ENCODE measurements at places on chromosomes 12 and 14. TPM values are rescaled to one million over a fixed set of nuclear protein-coding genes. Genes with fewer than 3 reads are reported as not detected.

Gene ABHD12B
- total RNA-seq, result not detected

Gene TAS2R9
- not detected for total RNA-seq

Gene PIWIL1
- total RNA-seq, result not detected

- no peaks in the 10 kb centered on the region for H3K36me3 ChIP-seq
- no peaks in the 10 kb centered on the region for H3K4me1 ChIP-seq
- no peak overlapping the region for H3K4me3 ChIP-seq
- no peak overlapping the region for H3K27ac ChIP-seq
Measured at GRCh38 chr12:128592220-128592744, 231.5 kb downstream of the SLC15A4 start.

DNA sequence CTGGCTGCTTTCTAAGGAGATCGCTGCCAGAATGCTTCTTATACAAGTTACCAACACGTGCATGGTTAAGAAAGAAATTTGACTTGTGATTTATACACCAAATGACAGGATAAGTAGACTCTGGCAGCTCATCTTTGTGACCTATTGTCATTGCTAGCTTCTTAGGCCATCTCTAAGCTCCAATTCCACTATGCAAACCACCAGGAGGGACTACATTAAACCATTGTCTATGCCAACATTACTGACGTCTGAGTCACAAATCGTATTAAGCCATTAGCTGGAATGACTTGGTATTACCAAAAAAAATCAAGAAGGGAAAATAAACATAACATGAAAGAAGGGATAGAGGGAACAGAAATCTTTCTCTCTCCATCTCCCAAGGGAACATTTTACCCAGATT lies 15.8 kb upstream of the VPS33A start:
- peaks cover 23% of the 10 kb centered on the region for H3K36me3 ChIP-seq
- DNase-seq, result no peak
- H3K27me3 ChIP-seq, result no peaks in the 10 kb centered on the region
- H3K27ac ChIP-seq, result no peak overlapping the region
- no peaks in the 10 kb centered on the region for H3K4me1 ChIP-seq

GRCh38 chr12:76563061-76563460 lies 3.5 kb upstream of the OSBPL8 start:
- DNase-seq, result no peak
- no peaks in the 10 kb centered on the region for H3K27me3 ChIP-seq
- H3K27ac ChIP-seq, result no peak overlapping the region
- H3K36me3 ChIP-seq, result no peaks in the 10 kb centered on the region
- H3K4me3 ChIP-seq, result no peak overlapping the region
- H3K4me1 ChIP-seq, result peaks cover 3% of the 10 kb centered on the region

DNA sequence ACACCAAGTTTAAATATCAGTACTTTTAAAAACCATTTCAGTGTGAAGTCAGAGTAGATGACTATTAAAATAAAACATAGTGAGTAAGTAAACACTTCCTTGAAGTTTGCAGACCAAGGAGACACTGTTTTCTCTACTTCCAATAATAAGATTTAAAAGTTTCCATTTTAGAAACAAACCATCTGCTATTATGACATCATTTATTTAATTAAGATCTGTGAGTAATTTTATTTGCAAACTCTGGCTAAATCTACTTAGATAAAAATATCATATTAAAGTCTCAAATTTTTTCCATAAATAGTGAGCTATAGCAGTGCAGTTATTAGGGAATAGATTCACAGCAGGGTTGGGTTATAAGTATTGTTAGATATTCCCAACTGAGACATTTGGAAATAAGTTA lies 1267.0 kb upstream of the FLRT2 start:
- no peak overlapping the region for H3K4me3 ChIP-seq
- H3K4me1 ChIP-seq, result no peaks in the 10 kb centered on the region
- no peaks in the 10 kb centered on the region for H3K27me3 ChIP-seq
- no peak for DNase-seq
- no peak overlapping the region for H3K27ac ChIP-seq

DNA sequence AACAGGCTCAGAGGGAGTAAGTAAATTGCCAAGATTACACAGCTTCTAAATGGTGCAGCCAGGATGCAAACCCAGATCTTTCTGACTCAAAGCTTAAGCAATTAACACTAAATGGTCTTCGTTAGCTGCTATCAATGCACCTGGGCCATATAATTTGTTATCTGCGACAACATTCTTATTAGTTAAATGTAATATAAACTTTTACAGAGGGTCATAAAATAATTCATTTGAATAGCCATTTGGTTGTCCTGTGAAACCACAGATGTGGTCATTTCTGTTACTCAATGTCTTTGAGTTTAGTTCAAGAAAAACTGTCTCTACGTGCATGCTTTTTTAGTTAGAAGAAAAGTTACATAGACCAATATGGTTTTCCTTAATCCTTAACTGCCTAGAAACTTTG lies 22.1 kb upstream of the NAP1L1 start:
- H3K4me3 ChIP-seq, result no peak overlapping the region
- no peak overlapping the region for H3K27ac ChIP-seq
- no peaks in the 10 kb centered on the region for H3K36me3 ChIP-seq
- no peak for DNase-seq
- H3K4me1 ChIP-seq, result no peaks in the 10 kb centered on the region

All from natural killer cell (primary cell).